ENCODE measurements at places on chromosomes 11 and 22.

DNA sequence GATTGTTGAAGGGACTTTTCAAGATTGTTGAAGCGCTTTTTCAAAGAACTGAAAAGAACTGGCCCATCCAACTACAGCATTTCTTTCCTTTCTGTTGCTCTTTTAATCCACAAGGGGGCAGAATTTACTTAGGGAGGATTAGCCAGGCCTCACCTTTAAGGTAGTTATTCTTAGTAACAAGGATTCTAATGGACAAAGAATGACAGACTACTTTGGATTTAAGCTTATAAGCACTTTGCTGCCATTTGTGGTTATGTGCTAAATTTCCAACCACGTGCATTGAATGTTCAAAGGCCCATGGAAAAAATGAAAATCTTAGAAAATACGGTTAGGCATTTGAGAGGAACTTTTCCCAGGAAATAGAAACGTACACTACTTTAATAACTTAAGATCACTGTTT, 49.5 kb upstream of the HSPA8 start:
- DNase-seq: no peak

DNA sequence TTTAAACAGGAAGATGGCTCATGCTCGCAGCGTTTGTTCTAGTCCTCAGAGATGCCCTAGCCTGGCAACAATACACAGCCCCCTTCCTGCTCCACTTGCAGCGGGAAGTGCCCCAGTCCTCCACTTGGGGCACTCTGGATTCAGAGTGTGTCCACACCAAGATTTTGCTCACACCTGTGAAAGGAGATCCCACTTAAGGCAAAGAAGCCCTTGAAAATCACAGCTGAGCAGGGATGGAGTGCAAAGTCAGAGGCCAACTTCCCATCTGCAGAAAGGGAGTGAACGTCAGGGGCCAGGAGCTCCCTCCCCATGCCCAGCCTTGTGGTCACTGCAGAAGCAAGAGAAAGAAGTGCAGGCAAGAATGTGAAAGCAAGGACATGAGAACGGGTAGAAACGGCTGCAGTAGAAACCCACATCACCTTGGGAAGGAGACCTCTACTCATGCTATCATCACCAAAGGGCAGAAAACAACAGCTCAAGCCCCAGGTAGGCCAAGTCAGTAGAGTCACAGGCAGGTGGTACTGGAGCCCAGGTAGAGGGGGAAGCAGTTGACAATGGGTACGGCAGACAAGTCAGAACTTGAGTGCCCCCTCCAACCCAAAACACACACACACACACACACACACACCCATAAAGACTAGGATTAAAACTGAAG, 157.4 kb downstream of the BUD13 start:
- DNase-seq: no peak

- peak; percentile 29 for DNase-seq
Measured at GRCh38 chr11:35390737-35391682, 28.3 kb downstream of the SLC1A2 start.

GRCh38 chr11:125345421-125346178, 150.5 kb downstream of the FEZ1 start:
- peak; percentile 50 for DNase-seq

DNA sequence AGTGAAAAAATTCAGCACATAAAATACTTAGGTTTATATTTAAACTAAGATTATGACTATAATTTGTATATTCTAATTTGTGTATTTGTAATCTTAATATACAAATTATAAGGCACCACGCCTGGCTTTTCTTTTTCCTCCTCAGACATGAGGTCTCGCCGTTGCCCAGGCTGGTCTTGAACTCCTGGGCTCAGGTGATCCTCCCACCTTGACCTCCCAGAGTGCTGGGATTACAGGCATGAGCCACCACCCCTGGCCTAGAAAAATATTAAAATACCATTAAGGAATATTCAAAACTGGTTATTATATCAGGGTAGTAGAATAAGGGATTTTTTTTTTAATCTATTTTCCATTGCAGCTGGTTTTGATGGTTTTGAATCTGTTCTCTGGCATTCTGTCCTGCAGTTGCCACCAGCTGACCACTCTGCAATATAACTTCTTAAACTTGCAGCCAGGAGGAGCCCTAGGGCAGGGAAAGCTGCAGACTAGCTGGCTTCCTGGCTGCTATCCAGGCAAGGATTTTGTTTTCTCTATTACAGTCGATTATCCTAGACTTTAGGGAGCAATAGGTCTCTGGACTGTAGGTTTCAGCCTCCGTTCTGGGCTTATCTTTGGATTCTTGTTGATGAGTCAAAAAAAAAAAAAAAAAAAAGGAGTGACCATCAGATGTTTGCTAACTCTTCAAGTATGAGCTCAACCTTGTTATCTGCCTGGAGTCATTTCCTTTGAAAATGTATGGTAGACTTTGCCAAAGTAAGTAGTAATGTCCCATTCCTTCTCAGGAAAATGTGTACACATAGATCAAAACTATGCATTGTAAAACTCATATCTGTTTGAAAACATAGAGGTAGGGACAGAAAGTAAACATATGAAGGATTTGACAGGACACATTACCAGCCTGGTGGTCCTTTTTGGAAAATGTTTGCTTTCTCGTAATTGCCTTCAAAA, 13.2 kb downstream of the POLA2 start:
- DNase-seq: no peak

GRCh38 chr11:72671152-72672099, 2.8 kb downstream of the PDE2A start:
- no peak for DNase-seq

DNA sequence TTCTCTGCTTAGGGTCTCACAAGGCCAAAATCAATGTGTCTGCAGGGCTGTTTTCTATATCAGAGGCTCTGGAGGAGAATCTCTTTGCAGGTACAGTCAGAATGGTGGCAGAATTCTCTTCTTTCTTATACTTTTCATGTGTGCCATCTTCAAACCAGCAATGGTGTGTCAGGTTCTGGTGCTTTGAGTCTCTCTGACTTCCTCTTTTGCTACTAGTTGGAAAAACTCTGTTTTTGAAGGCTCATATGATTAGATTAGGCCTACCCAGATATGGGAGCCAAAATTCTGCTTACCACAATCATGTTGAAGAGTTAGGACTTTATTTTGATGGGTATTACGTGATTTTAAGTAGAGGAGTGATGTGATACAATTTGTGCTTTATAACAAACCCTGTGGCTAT, 18.8 kb upstream of the TECTA start:
- DNase-seq: no peak

- DNase-seq: no peak
Measured at GRCh38 chr11:62393735-62394134, 25.1 kb upstream of the SCGB1A1 start.

DNA sequence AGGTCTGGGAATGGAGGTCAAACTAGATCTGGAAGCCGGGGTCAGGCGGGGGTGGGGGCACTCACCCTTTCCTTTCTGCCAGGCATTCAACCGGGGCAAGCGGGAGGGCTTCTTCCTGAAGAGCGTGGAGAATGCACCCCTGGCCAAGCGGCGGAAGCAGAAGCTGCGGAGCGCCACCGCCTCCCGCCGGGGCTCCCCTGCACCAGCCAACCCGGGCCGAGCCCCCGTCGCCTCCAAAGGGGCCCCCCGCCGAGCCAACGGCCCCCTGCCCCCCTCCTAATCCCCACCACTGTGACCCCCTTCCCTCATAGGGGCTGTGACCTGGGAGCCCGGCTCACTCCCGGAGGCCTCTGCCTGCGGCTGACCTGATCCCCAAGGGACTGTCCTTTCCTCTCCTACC, 12.2 kb downstream of the RPS6KA4 start:
- no peak for DNase-seq

GRCh38 chr11:22577854-22578253, 47.8 kb downstream of the FANCF start:
- DNase-seq: no peak

DNA sequence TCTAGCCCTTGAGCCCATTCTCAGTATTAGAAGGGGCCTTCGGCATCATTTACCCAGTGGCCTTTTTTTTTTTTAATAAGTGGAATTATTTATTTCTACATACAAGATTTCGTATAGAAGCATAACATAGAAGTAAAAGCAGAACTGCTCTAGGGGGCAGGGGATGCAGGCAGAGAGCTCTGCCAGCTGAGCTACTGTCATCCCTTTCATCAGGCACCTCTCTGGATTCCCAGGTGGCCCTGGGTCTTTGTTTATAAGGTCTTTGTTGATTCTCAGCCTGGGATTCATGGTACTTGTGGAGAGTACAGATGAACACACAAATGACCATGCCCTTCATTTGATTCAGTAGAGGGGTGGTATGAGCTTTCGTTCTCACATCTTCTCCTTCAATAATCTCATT, 66.4 kb downstream of the GAB2 start:
- DNase-seq: no peak

DNA sequence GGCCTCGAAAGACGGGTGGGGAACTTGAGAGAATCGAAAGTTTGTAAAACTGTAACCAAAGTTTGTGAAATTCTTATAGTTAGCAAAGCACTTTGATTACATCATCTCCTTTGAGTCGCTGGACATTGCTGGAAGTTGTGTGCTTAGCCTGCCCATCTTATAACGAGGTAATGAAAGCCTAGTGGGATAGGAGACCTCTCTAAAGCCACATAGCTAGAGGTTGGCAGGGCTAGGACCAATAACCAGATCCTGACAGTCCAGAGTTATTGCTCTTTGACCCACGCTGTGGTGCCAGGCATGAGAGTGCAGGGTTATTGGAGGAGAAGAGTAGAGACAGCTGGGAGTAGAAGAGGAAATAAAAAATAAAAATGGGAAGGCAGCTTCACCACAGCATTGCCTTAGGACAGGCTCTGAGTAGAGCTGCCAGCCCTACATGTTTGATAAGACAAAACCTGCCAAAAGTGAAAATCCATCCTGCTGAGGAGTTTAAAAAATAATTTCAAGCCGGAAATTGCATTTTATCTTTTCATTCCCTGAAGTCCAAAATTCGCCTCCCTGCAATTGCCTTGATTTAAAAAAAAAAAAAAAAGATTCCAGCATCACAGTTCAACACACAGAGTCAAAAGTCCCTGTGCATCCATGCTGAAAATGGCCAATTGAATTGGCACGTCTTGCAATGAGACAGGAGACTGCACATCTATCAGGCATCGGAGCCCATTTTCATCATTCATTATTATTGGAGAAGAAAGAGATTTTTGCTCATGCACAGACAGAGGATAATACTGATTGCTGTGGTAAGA, 225.5 kb upstream of the POU2AF2 start:
- no peak for DNase-seq

DNA sequence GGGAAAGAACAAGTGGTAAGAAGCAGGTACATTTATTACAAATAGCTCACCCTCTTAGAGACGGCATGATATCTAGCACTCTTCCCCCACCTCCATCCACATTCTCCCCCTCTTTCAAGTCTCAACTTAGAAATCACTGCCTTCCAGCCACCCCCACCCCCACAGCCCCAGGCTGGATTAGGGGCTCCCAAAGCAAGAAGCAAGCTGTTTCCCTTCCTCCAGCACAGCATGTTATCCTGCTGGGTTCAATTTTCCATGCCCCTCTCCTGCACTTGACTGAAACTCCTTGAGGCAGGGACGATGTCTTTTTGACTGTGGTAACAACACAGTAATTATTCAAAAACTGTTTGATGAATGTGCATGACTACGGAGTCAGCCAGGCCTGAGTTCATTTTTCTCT, 350.7 kb downstream of the LARGE1 start:
- DNase-seq: no peak

- DNase-seq: no peak
Measured at GRCh38 chr11:39249566-39250365, 2209.7 kb downstream of the LRRC4C start.

DNA sequence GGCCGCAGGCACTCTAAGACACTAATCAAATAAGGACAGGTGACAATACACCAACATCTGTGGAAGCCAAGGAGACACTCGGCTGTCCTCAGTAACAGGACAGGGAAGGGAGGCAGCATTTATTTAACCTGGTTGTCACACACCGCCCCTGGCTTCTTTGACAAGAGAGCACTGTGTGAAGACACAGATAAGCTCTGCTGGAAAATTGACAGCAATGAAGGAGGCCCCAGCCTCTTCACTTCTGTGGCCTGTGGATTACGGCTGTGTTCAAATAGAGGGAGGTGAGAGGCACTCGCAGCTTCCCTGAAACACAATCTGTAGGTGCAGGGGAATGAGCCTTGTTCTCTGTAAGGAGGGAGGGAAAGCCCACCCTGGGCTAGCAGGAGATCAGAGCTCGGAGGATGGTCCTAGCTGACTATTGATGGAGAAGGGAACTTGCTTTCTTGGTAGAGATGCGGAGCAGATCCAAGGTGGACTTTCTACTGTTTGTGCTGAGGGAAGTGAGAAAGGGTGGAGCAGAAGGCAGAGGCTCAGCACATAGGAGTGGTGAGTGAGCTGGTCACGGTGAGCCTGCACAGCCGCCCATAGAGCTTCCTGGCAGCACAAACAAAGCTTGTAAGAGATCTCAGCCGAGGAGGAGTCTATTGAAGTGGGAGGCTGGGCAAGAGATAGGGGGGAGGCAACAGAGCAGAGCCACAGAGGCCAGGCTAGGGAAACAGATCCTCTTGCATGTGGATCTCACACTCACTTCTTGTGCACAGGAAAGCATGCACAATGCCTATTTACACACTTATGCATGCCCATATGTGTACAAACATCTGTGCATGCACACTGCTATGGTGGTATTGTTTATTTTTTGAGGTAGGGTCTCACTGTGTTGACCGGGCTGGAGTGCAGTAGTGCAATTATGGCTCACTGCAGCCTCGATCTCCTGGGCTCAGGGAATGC, 114.6 kb upstream of the THY1 start:
- no peak for DNase-seq

GRCh38 chr11:69744435-69744834, 30.7 kb downstream of the FGF4 start:
- DNase-seq: no peak
